ENCODE measurements at places on chromosomes 5 and 9.

DNA sequence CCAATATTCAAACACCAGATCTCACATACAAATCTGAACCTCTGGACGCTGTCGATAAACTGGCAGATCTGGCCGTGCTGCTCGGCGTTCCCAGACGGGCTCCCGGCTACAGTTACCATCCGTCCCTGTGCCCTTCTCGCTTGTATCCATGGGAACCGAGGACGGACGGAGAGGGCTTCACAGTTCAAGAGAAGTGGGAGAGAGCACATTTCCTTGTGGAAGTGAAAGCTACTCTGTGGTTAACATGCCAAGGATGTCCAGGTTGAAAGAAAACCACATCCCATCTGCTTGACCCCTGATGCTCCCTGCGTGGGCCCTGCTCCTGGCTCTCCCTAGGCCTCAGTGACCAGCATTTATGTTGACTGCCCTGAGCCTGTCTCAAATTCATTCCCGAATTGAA lies 6.3 kb upstream of the DBN1 start:
- no peak for DNase-seq

- no peak for DNase-seq
Observed at GRCh38 chr9:88567870-88568269, 32.9 kb downstream of the NXNL2 start.

GRCh38 chr9:79154806-79155205 lies 417.0 kb upstream of the TLE4 start:
- DNase-seq = no peak

- DNase-seq = no peak
Observed at GRCh38 chr5:61609840-61610677, 278.0 kb downstream of the ZSWIM6 start.

DNA sequence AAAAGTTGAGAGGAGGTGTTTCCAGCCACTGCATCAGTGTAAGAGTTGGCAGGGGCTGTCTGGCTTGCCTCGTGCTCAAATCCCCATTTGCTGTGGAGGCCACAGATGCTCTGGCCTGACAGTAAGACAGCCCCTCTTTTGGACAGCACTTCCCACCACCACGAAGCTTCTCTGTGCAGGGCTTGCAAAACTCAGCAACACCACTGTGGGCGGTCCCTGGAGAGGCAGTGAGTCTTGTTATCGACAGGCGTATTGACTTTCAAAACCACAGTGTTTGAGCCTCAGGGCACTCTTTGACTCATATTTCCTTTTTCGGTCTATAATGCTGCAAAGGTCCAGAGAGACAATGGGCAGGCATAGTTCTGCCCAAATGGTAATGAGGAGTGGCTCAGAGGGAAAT lies 539.5 kb downstream of the EBF1 start:
- no peak for DNase-seq

DNA sequence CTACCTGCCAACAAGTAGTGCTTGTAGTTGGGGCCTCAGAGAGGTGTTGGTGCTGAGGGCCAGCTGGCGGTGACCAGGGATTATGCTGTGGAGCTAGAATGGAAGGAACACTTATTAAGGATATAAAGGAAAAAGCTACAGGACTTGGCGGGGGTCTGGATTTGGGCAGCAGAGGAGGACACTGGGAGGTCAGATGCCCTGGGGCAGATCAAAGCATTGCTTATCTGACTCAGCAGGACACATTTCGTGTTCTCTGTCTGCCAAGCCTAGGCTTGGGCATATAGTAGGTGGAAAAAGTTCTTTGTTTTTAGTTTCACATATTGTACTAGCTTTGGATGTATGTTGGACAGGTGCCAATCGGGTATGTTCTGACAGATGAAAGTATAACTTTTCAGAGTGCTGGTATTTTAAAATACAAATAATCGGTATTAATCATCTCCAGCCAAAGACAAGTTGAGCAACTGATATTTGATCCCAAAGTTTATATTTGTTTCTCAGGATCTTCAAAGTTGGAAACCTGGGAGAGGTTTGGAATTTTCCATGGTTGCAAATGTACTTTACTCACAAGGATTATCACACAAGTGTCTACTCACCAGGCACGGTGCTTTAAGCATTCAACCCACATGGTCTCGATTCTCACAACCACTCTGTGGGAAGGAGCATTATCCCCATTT lies 69.4 kb downstream of the IQGAP2 start:
- no peak for DNase-seq

DNA sequence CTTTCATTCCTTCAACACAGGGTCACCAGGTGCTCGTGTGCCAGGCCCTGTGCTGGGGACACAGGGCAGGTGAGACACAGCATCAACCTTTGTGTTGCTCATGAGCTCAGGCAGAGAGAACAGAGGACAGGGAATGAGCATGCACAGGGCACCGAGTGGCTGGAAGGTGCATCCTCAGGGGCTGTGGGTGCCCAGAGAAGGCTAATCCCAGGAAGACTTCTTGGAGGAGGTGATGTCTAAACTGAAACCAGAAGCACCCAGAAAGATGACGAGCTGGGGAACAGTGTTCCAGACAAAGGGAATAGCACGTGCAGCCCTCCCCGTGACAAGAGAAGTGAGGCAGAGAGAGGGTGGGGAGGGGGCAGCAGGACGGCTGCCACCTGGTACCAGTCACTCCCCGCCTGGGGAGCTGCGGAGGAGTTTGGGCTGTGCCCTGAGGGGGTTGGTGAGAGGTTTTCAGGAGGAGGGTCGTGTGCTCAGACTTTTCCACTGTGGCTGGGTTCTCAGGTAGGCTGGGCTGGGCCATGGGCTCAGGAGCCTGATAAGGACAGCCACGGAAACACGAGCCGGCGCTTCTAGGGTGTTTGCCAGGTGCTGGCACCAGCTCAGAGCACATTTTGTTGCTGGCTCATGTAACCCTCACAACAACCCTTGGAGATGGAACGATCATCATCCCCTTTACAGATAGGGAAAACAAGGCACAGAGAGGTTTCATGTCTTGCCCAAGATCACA lies 46.0 kb downstream of the HMCN2 start:
- DNase-seq = no peak

- no peak for DNase-seq
Observed at GRCh38 chr5:168712280-168712924, 133.2 kb upstream of the PANK3 start.

- no peak for DNase-seq
Observed at GRCh38 chr9:94676446-94677131, 37.3 kb upstream of the FBP1 start.

GRCh38 chr9:31153250-31153840 lies 1231.1 kb upstream of the ACO1 start:
- DNase-seq = no peak

- DNase-seq = no peak
Observed at GRCh38 chr9:3858961-3859360, 333.2 kb upstream of the RFX3 start.

GRCh38 chr9:122506964-122507363 lies 3.6 kb upstream of the OR1J2 start:
- DNase-seq = no peak

- no peak for DNase-seq
Observed at GRCh38 chr5:101112645-101113044, 209.6 kb upstream of the ST8SIA4 start.

DNA sequence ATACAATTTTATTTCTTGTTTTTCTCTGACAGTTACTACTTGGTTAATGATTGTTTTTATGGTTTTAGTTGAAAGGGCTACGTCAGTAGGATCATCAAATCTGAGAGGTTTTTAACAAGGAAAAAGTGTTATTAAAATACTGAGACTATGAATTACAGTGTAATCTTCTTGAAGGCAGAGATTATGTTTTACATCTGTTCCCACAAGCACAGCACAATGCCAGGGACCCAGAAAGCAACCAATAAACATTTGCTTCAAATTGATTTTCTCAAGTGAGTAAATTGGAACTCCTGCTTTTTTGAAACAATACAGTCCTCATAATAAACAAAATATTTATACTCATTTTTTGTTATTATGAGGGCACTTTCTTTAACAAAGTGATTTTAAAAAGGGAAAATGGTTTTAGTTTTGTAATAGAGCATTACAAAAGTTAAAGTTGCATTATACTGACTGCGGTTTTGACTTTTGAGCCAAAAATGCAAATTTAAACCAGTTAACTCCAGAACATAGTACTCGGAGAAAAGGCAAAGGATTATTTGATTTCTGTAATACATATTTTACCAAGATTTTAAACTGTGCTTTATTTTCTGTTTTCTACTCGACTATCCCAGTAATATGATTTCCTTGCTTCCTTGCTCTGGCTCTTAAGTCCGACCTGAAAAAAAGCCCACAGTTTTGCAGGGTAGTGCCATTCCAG lies 176.9 kb downstream of the GDNF start:
- no peak for DNase-seq

- no peak for DNase-seq
Observed at GRCh38 chr5:2269656-2270055, 386.9 kb upstream of the IRX4 start.

DNA sequence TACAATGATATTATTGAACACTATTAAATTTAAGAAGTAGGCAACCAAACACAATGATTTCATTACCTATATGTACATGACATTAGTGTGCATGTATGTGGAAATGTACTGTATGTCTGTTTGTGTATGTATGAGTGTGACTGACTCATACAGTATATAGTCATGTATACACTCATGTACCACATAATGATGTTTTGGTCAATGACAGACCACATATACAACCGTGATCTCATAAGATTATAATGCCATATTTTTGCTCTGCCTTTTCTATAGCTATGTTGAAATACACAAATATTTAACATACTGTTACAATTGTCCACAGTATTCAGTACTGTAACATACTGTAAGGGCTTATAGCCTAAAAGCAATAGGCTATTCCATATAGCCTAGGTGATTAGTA lies 19.7 kb downstream of the SVEP1 start:
- DNase-seq = no peak

DNA sequence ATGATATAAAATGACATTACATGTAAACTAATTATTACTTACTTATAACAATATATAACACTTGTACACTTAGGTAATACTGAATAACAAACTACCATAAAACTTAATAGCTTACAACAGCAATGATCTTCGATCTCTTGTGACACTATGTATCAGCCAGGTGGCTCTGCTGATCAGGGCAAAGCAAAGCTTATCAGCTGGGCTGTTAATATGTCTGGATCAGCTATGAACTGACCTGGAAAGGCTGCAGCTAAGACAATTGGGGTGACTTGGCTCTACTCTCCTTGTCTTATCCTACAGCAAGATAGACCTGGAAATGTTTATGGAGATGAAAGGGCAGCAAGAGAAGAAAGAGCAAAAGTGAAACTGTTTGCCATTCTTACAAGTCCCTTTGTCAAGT lies 511.3 kb downstream of the TLR4 start:
- no peak for DNase-seq

DNA sequence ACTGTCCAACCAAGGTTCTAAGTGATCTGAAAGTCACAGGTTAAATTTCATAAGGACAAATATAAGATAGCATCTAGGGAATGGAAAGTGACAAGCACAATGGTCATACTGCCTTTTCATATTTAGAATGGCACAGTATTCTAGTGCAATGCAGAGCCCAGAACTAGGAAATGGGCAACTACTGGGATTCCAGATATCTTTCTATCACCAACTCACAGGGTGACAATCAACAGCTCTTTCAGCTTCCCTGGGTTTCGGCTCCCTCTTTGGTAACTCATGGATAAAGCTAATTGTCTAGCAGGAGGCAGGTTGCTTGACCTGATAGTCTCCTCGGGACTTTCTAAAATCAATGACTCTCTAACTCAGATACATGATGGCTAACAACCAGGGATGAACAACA lies 60.4 kb downstream of the NR3C1 start:
- DNase-seq = no peak

DNA sequence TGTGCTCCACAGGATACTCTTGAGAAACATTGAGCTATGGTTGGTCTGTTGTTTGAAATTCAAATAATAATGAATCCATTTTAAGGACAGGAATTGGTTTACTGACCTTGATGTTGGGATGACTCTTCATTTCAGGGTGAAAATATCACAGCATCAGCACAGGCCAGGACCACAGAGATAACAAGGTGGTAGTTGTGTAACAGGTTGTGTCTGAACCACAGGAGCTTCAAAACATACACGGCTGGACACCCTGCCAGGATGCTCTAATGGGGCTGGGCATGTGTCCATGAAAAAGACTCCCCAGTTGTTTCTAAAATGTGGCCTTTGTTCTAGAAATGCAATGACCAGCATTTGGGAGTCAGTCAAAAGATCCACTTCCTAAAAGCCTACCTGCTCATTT lies 69.8 kb downstream of the ACO1 start:
- DNase-seq = no peak

GRCh38 chr5:74762599-74762998 lies 4.3 kb downstream of the GFM2 start:
- DNase-seq = no peak

DNA sequence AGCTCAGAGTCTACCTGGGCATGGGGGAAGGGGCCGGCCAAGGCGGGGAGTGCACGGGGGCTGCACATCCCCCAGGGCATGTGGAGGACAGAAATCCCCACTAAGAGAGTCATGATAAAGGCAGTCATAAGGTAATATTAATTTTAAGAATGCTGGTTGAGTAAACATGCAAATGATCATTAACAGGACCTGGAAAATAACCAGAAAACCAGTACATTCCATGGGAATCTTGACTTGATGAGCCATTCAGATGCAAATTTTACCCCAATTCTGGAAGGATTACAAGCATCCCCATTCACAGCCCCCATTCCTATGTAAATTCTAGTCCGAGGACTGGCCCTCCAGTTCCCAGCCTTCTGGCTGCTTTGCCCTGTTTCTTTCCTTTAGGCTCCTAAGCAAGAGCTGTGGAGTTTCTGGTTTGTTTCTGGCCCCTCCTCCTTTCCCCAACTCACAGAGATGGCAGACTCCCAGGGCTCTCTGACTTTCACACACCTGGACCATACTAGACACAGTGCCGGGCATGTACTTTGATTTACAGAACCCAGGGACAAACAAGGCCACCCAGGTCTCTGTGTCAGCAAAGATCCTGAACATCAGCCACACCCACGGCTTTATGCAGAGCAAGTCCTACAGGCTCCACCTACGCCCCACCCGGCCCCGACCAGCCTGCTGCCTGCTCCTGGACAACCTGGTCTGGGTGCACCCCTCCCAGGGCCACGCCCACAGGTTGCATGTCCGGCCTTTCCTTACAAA lies 62.7 kb downstream of the SEMA4D start:
- DNase-seq = no peak

- no peak for DNase-seq
Observed at GRCh38 chr9:107249131-107249533, 33.9 kb upstream of the RAD23B start.

- DNase-seq = no peak
Observed at GRCh38 chr5:36164461-36164860, 12.6 kb downstream of the SKP2 start.

GRCh38 chr5:87127426-87127825 lies 140.3 kb upstream of the RASA1 start:
- no peak for DNase-seq

GRCh38 chr9:1947438-1947837 lies 67.7 kb upstream of the SMARCA2 start:
- DNase-seq = no peak
